ENCODE measurements at places on chromosomes 12 and 14. TPM values are rescaled to one million over a fixed set of nuclear protein-coding genes. Genes with fewer than 3 reads are reported as not detected.
A peak's percentile ranks its signal among the peaks of the same experiment; 100 is the strongest.

The FLRT2 gene
- 122 TPM for polyA plus RNA-seq

DNA sequence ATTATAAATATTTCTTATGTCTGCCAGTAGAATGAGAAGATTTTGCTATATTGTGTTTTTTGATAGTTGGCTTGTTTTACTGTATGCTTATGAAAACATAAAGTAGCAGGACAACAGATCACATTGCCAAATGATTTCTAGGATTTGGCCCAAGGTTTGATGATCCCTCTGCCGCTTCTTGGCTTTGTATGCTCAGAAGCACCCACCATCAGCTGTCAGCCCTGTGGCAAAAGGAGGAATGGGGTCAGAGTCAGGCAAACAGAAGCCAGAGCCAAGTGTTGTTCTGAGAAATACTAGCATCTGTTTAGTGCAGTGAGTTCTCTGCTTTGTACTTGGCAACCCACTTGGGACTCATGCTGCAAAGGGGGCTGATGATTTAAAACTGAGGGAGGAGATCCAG is 152.2 kb downstream of the PDE3A start:
- DNase-seq, result peak; percentile 51

DNA sequence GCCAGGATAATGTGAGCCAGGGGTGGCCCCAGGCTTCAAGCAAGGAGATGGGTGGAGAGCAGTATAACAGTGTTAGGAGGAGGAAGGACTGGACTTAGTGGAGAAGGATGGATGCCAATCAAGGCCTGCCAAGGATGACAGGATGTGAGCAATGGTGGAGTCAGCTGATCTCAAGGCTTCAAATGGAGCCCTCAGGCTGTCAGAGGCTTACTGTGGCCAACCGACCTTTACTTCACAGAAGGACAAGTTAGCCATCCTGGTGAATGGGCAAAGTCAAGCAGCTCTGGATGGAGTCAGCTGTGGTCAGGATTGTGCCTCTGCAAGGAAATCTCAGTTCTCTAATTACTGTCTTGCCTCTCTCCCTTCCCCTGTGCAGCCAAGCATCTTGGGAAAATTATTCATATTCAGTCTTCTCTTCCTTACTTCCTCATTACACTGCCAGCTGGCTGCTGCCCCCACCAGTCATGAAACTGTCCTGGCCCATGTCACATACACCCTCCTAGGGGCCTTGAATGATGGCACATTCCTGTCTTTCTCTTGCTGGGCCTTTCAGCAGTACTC is 7.6 kb upstream of the STAT6 start:
- DNase-seq, result no peak

GRCh38 chr14:92956961-92957360 is 34.0 kb downstream of the CHGA start:
- no peak for DNase-seq

All from muscle of back (tissue), 13 donors.